A549 treated with Mapracorat at 1 μM for 4 hours (cell line): ENCODE measurements at places on chromosomes 16 and 17. TPM values are rescaled to one million over a fixed set of nuclear protein-coding genes. Genes with fewer than 3 reads are reported as not detected.

Gene MYH13
- not detected in 5 replicates for total RNA-seq

Gene MYLK3
- 0.03 to 0.14 TPM (median 0.09 TPM) in 5 replicates for total RNA-seq

Gene MAZ
- total RNA-seq, result 155 to 174 TPM (median 166 TPM) in 5 replicates

Gene FOXN1
- 0.04 to 0.08 TPM (median 0.06 TPM) in 3 of 5 replicates, not detected in the others for total RNA-seq

Gene ESRP2
- 0.06 to 0.34 TPM (median 0.09 TPM) in 4 of 5 replicates, not detected in the other for total RNA-seq

Gene SEPTIN1
- total RNA-seq, result 1.00 to 2.6 TPM (median 1.9 TPM) in 5 replicates

Gene ZC3H7A
- total RNA-seq, result 24.7 to 33.2 TPM (median 27.4 TPM) in 5 replicates

Gene PPP1R27
- 0.09 to 0.39 TPM (median 0.19 TPM) in 3 of 5 replicates, not detected in the others for total RNA-seq

Gene MPV17L
- total RNA-seq, result 4.3 to 6.9 TPM (median 5.2 TPM) in 5 replicates

Gene NPB
- total RNA-seq, result 0.39 to 0.65 TPM (median 0.55 TPM) in 5 replicates

Gene KRT9
- total RNA-seq, result not detected in 5 replicates

Gene GAS2L2
- 0.04 to 0.08 TPM (median 0.08 TPM) in 5 replicates for total RNA-seq

Gene RRAD
- total RNA-seq, result 27.6 to 46.6 TPM (median 39.4 TPM) in 5 replicates

Gene CLEC19A
- total RNA-seq, result 0.11 to 0.32 TPM (median 0.19 TPM) in 4 of 5 replicates, not detected in the other

Gene SLFN12
- 0.11 TPM in 1 of 5 replicates, not detected in the others for total RNA-seq

Gene MYCBPAP
- 0.32 to 1.2 TPM (median 0.84 TPM) in 5 replicates for total RNA-seq

Gene FBXW10
- total RNA-seq, result 0.61 to 1.7 TPM (median 1.0 TPM) in 5 replicates

Gene TSPAN10
- total RNA-seq, result 3.8 to 6.7 TPM (median 4.9 TPM) in 5 replicates

Gene NHERF1
- total RNA-seq, result 34.4 to 43.9 TPM (median 41.5 TPM) in 5 replicates

Gene OTOP2
- 0.08 to 0.10 TPM in 2 of 5 replicates, not detected in the others for total RNA-seq

Gene PLCG2
- 2.4 to 5.0 TPM (median 4.1 TPM) in 5 replicates for total RNA-seq

Gene C16orf92
- total RNA-seq, result not detected in 5 replicates

Gene KRT24
- not detected in 5 replicates for total RNA-seq

Gene CDH5
- total RNA-seq, result 0.14 to 0.34 TPM (median 0.19 TPM) in 5 replicates

Gene CARD14
- total RNA-seq, result 0.11 to 0.50 TPM (median 0.30 TPM) in 5 replicates

Gene NOS2
- 0.10 to 0.27 TPM (median 0.19 TPM) in 5 replicates for total RNA-seq

Gene GLTPD2
- not detected in 5 replicates for total RNA-seq

Gene TEKT5
- total RNA-seq, result not detected in 5 replicates

Gene ZNF205
- 11.6 to 15.7 TPM (median 14.4 TPM) in 5 replicates for total RNA-seq

Gene KRT36
- total RNA-seq, result not detected in 5 replicates

Gene TEKT1
- 0.04 to 0.23 TPM (median 0.07 TPM) in 4 of 5 replicates, not detected in the other for total RNA-seq

Gene LGALS3BP
- total RNA-seq, result 71.1 to 83.5 TPM (median 79.8 TPM) in 5 replicates

Gene ABCC11
- total RNA-seq, result 0.06 to 0.22 TPM (median 0.14 TPM) in 5 replicates

Gene NMRAL1
- 42.9 to 48.2 TPM (median 47.4 TPM) in 5 replicates for total RNA-seq

Gene ITGAL
- total RNA-seq, result 0.03 to 0.21 TPM in 2 of 5 replicates, not detected in the others

Gene SAMD14
- total RNA-seq, result 0.13 to 0.50 TPM (median 0.37 TPM) in 5 replicates

Gene KRT39
- not detected in 5 replicates for total RNA-seq

Gene CAVIN1
- 373 to 459 TPM (median 442 TPM) in 5 replicates for total RNA-seq

Gene ITGB3
- total RNA-seq, result 2.2 to 5.5 TPM (median 4.4 TPM) in 5 replicates

Gene SOST
- total RNA-seq, result not detected in 5 replicates

Gene HEATR9
- not detected in 5 replicates for total RNA-seq

Gene MAF
- 0.23 to 0.67 TPM (median 0.33 TPM) in 5 replicates for total RNA-seq

Gene TMEM204
- 0.17 to 0.20 TPM in 2 of 5 replicates, not detected in the others for total RNA-seq

Gene TM4SF5
- total RNA-seq, result 0.50 to 1.3 TPM (median 0.73 TPM) in 5 replicates

Gene TMEM98
- total RNA-seq, result 42.5 to 53.4 TPM (median 46.5 TPM) in 5 replicates

Gene CORO1A
- 2.0 to 3.6 TPM (median 2.8 TPM) in 5 replicates for total RNA-seq
